NCI-H226 (cell line): ENCODE measurements at places on chromosomes 16 and 17.
A peak's percentile ranks its signal among the peaks of the same experiment; 100 is the strongest.

DNA sequence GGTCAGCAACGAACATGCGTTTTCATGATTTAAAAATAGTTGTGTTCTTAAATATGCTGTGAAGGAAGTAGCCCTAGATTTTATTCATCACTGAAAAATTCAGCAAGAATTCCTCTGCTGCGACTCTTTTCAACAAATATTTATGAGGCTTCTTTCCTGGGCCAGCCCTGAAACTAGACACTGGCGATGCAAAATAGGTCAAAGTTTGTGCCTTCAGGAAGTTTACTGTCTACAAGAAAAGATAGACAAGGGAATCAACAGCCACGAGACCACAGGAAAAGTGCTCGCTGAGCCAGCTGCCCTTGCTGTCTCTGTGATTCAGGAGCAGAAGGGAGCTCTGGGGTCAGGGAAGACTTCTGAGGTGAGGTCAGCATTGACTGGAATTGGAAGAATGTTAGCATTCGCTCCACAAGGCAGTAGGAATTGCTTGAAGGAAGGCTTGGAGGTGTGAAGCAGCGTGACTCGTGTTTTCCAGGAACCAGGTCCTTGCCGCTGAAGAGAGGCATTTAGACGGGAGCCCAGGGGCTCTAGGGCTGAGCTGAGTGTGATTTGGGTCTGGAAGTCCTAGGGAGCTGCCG lies 1.9 kb upstream of the RPL26 start:
- peak; percentile 91 for DNase-seq

- no peak for DNase-seq
These were observed 594 bp upstream of the TGFB1I1 start for GRCh38 chr16:31471241-31471874.

DNA sequence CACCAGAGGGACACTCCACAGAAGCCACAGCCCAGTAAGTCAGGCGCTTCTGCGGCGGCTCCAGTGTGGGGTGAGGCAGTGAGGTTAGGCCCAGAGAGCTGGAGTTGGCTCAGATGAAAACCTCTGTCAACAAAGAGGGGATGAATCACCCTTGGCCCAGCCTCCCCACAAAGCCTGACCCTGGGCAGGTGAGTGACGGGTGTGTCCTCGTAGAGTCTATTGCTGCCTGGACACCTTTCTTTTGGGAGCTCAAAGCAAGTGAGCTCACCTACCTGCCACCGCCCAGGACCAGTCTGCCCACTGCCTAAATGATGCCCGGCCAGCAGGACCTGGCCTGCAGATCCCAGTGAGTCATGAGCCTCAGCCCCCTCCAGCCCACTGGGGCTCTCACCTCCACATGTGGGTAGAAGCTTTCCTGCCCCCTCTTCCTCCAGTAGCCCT lies 24.9 kb upstream of the DBNDD1 start:
- peak; percentile 29 for DNase-seq

DNA sequence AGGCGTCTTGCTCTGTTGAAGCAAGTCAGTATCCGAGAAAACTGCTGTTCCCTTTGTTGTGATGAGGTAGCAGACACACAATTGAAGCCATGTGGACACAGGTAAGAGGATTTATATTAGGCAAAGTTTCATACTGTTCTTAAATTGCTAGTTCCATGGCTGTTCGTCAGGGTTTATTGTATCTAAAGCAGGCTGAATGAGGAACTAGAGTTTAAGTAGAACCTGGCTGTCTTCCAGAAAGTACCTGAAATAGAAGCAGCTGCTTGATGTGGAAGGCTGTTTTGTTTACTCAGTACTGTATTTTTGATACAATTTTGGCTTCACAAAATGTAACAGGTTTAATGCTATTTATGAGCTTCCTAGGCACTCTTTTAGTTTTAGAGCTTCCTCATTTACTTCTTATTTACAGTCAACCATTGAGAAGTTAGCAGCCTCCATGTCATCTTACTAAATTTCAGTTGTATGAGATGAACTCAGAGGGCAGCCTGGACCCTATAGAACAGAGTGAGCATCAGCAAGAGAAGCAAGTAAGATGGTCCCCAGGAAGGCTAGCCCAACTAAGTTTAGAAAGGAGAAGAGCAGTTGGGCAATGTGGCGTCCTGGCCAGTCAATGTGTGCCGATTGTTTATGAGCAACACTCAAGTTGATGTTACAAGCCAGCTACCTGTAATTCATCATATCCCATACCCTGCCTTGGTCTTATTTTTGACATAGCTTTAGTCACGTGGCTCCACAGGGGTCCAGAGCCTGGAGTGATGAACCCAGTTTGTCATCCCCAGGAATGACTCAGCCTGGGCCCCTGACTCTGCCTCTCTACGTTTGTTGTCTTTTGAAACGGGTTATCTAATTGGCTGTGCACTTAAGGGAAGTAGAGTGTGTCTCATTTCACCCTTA lies 9.7 kb upstream of the ARL2BP start:
- peak; percentile 32 for DNase-seq

- no peak for DNase-seq
These were observed 7.9 kb upstream of the SPHK1 start for GRCh38 chr17:76376318-76377133.

DNA sequence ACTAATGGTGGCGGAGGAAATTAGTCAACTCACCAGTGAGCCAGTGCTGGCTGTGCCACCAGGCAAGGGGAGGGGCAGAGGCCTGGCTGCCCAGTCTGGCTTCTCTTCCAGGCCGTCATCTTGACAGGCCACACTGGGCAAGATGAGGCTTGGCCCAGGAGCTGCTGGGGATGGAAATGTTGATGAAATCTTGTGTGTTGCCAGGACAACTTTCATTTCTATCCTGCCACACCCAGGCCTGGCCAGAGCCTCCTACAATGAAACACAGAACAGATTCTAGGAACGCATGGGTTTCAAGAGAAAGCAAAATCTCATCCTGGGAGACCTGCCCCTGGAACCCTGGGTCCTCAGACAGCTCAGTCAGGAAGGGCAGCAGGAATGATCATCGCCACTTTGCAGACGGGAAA lies 9.3 kb downstream of the HEXIM2 start:
- peak; percentile 89 for DNase-seq

DNA sequence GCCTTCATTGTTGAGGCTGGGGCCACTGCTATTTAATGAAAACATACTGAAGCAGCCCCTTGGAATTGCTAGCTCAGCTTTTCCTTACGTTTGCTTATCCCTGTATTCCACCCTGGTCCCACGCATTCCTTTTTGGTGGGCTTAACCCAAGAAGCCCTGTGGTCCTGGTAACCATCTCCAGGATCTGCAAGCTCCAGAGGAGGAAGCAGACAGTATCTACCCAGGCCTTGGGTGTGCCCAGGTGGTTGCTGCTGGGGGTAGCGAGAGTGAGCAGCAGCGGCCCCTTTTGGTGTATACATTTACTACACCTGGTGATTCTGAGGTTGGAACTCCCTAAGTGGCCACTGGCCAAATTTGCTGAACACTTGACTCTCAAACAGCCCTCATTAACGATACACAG lies 97.7 kb downstream of the CBLN1 start:
- no peak for DNase-seq

DNA sequence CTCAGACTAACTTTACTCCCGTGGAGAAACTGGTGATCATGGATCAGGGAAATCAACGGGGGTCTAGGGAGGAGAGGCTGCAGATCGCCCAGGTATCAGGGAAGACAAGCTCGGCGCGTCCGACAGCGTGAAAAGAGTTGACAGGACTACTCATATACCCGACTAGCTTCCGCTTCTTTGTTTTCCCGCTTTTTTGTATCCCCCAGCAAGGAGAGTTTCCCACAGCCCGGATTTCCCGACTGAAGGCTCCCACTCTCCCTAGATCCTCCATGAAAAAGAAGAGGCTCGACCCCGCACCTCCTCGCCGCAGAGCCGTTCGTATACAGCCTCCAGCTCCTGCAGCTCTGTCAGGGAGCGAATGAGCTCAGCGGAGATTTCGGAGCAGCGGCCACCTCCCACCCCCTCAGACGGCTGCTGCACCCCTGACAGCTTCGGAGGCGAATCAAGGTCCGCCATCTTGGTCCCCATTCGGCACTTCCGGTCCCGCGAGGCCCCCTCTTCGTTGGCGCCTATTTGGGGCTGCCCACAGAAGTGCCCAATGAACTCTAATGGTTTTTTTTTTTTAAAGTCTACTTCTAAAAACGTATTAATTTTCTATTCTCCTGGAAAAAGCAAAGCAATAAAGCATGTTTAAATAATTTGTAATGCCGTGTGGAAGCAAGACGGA lies at the start of gene COG4:
Gene COG4, minus strand, starts transcription at position 479 of the 667 bp plus-strand sequence. Its CDS starts 11 bp downstream, at position 468.
- DNase-seq, result peak; percentile 66

DNA sequence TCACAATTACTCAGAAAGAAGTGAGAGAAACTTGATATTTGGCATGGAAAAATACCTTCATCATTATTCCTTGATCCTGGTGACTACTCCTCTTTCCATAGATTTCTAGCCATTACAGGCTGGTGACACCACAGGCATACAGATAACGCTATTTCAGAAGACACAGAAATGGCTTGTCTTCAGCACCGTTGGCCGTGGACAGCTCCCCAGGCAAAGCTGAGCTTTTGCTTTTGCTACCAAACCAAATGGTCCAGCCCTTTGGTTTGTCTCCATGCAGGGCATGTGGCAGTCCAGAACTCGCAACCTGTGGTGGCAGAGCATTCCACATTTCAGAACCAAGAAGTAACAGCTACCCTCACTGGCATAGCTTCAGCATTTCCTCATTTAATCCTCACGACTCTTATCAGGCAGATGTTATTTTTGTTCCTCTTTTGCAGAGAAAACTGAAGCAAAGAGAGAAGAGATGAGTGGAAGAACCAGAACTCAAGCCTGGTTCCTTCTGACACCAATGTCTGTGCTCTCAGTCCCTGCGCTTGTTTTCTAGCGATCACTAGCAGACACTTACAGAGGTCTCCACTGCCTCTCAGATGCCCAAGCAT lies 55.5 kb downstream of the HS3ST4 start:
- DNase-seq, result no peak

DNA sequence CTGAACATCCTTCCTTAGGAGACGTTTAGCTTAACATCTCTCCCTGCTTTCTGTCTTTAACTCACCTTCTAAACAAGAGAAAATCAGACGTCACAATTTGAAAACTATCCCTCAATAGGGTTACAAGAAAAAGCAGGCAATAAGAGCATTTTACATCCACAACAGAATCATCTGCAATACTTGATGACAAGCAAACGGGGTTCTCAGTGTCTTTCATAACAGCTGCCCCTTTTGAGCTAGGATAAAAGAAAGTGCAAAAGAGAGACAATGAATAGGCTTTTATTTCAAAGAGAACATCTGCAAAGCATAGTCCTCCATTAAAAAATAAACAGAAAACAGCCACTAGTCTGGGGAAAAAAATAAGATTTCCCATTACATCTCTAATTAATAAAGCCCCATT lies 13.2 kb downstream of the XYLT1 start:
- no peak for DNase-seq

DNA sequence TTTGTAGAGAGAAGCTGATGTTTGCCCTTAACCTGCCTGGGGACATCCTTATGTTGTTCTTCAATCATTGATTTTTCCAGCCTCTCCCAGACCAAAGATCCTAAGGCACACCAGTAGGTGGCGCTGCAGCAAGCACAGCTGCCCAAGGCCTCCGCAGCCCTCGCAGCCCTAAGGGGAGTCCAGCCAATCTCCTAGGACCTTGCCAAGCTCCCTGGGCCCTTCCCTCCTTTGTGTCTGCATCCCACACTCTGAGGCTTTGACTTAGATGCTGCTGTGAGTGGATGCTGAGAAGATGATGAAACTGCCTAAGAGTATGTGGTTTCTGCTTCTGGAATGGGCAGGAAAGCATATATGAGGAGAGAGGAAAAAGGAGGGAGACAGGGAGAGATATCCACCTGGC lies 47.1 kb downstream of the SPACA3 start:
- peak; percentile 85 for DNase-seq

- DNase-seq, result no peak
These were observed 26.8 kb downstream of the COG4 start for GRCh38 chr16:70496513-70496912.

DNA sequence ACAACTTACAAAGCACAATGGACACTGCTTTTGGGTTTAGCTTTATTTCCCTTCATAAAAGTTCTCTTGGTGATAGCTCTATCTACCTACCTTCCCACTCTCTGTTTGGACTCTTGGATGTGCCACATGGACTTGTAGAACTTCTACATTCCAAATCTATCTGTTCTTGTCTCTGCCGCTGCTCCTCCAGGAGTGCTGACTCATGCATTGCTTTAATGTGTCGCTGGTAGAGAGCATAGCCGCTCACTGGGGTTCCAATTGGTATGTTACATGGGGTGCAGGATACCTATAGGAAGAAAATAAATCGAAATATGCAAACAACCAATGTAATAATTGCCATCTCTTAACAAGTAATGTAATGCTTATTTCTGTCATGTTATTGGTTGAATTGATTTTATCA lies 92.1 kb downstream of the TTC19 start:
- DNase-seq, result no peak
